Lower leg skin (tissue), 4 donors: ENCODE measurements at places on chromosomes 6 and 20. TPM values are rescaled to one million over a fixed set of nuclear protein-coding genes. Genes with fewer than 3 reads are reported as not detected.

GRCh38 chr6:111959766-111960165 lies 86.5 kb upstream of the FYN start:
- DNase-seq, result no peak

- DNase-seq, result no peak
These were observed 121.8 kb downstream of the TOX2 start for GRCh38 chr20:44036441-44036840.

Gene FITM2
- 7.6 TPM for total RNA-seq

Gene COL12A1
- total RNA-seq, result 52.4 TPM

DNA sequence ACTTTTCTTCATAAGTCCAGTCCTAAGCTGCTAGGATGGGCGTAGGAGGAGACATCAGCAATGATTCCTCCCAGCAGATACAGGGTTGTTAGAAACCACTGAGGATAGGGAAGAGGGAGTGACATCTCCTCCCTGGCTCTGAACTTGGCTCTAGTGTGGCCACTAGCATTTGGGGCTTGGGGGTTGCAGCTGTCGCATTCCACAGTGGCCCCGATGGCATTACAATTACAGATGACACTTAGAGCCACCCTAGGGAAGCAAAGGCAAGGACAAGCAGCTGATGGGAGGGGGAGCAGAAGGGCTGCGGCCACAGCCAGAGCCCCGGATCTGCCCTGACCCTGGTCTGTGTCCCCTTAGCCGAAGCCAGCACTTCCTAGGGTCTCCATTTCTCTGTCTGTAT lies 9.5 kb upstream of the CDKN1A start:
- DNase-seq, result no peak

Gene ECHDC1
- 42.4 TPM for total RNA-seq

- DNase-seq, result no peak
These were observed 581.1 kb upstream of the CITED2 start for GRCh38 chr6:139955366-139956155.

DNA sequence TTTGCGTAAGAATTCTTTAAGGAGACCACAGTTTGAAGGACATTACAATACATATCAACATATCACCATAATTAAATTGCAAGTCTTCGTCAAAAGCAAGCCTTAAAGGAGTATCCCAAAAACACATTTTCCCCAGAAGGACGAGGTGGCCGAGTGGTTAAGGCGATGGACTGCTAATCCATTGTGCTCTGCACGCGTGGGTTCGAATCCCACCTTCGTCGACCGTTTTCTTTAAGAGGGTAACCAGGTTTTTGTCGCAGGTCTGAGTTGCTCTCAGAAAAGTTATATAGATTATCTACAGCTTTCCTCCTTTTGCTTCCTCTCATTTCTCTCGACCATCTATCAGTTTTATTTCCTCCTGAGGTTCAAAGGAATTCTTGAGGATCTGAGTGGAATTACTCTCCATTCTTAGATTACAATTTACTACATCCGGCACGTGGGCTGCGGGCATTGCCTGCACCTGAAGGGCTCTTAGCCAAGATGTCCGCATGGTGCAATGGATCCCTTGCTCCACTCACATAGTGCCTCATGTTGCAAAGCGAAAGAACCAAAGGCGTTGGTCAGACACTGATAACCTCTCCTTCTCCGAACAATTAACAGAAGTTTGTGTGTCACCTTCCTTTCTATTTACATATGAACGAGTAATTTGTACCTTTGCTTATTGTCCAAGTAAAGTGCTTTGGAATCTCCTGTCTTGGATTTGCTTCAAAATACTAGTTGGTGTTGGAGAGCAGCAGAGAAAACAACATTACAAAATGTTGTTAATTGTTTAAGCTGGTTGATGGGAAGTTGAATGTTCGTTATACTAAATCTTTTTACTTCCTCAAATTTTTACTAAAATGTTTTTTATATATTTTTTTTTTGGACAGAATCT lies 14.0 kb downstream of the POM121L2 start:
- DNase-seq, result no peak
